ENCODE measurements at places on chromosomes 2 and 18. TPM values are rescaled to one million over a fixed set of nuclear protein-coding genes. Genes with fewer than 3 reads are reported as not detected.

GRCh38 chr2:96241900-96242611 is 23.7 kb downstream of the TMEM127 start:
- H3K27ac ChIP-seq: no peak overlapping the region
- H3K27me3 ChIP-seq: no peaks in the 10 kb centered on the region
- peaks cover 8% of the 10 kb centered on the region for H3K4me1 ChIP-seq
- no peak overlapping the region for H3K4me3 ChIP-seq

- H3K27ac ChIP-seq: no peak overlapping the region
- H3K36me3 ChIP-seq: peaks cover 4% of the 10 kb centered on the region
- H3K27me3 ChIP-seq: no peaks in the 10 kb centered on the region
- H3K4me3 ChIP-seq: peak overlapping the region; percentile 99
- H3K4me1 ChIP-seq: peaks cover 30% of the 10 kb centered on the region
- no peak for DNase-seq
Observed at GRCh38 chr2:71330585-71331330, 824 bp upstream of the ZNF638 start.

GRCh38 chr2:168814939-168815907 is 12.8 kb downstream of the NOSTRIN start:
- DNase-seq: no peak
- peaks cover 20% of the 10 kb centered on the region for H3K4me1 ChIP-seq
- no peak overlapping the region for H3K4me3 ChIP-seq
- H3K36me3 ChIP-seq: no peaks in the 10 kb centered on the region
- H3K27me3 ChIP-seq: no peaks in the 10 kb centered on the region
- no peak overlapping the region for H3K27ac ChIP-seq

GRCh38 chr2:143420313-143420712 is 291.1 kb downstream of the ARHGAP15 start:
- no peaks in the 10 kb centered on the region for H3K4me1 ChIP-seq
- no peak for DNase-seq
- no peak overlapping the region for H3K27ac ChIP-seq
- no peak overlapping the region for H3K4me3 ChIP-seq

GRCh38 chr18:33459612-33460011 is 19.1 kb upstream of the CCDC178 start:
- H3K27ac ChIP-seq: no peak overlapping the region
- DNase-seq: no peak
- H3K36me3 ChIP-seq: no peaks in the 10 kb centered on the region
- H3K4me1 ChIP-seq: no peaks in the 10 kb centered on the region
- no peak overlapping the region for H3K4me3 ChIP-seq

DNA sequence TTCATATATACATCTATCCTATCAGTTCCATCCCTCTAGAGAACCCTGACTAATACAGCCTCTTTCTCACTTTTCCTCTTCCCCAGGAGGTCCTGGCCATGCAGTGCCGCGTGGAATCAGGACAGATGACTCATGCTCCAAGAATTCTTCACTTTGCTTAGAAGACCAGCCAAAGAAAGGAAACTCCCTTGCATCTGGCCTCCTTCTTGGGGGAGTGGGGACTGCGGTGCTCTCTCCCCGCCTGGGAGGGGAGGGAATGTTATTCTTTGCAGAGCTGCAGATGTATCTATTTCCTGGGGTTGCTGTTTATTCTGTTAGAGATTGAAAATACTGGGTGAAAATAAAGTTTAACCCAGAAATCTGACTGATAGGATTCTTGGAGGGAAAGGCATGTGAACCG is 111.5 kb upstream of the SH3BP4 start:
- no peaks in the 10 kb centered on the region for H3K27me3 ChIP-seq
- peak; percentile 20 for DNase-seq
- no peaks in the 10 kb centered on the region for H3K36me3 ChIP-seq
- no peak overlapping the region for H3K4me3 ChIP-seq
- no peak overlapping the region for H3K27ac ChIP-seq
- H3K4me1 ChIP-seq: peaks cover 22% of the 10 kb centered on the region

- peaks cover 2% of the 10 kb centered on the region for H3K27me3 ChIP-seq
- DNase-seq: no peak
- H3K27ac ChIP-seq: no peak overlapping the region
- no peak overlapping the region for H3K4me3 ChIP-seq
- no peaks in the 10 kb centered on the region for H3K4me1 ChIP-seq
- H3K36me3 ChIP-seq: peaks cover 6% of the 10 kb centered on the region
Observed at GRCh38 chr2:80111185-80111584, 193.4 kb downstream of the LRRTM1 start.

DNA sequence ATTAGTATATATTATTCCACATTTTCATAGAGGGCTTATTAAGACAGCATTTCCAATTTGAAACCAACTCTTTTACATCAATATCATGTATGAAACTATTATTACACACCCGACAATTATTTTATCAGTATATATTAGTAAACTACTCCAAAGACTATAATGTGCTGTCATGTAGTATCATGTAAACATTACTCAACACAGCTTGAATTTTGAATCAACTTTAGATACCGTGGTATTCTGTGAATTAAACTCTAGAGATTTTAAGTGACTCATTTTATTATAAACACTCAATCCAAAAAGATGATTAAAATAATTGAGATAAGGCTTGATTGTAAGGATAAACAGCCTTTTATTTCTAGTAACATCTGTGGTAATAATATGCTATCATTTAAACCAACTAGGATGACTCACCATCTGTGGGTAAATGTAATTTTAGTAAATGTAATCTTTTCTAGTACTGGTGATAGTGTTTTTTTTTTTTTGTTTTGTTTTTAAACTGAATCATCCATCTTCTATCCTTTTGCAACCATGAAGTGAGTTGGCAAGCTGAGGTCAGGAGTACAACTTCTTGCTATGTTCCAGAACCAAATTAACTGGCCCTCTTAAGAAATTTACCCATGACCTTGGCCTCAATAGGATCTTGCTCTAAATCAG is 144.3 kb upstream of the SMAD7 start:
- H3K4me1 ChIP-seq: no peaks in the 10 kb centered on the region
- DNase-seq: no peak
- H3K4me3 ChIP-seq: no peak overlapping the region
- H3K27me3 ChIP-seq: no peaks in the 10 kb centered on the region

DNA sequence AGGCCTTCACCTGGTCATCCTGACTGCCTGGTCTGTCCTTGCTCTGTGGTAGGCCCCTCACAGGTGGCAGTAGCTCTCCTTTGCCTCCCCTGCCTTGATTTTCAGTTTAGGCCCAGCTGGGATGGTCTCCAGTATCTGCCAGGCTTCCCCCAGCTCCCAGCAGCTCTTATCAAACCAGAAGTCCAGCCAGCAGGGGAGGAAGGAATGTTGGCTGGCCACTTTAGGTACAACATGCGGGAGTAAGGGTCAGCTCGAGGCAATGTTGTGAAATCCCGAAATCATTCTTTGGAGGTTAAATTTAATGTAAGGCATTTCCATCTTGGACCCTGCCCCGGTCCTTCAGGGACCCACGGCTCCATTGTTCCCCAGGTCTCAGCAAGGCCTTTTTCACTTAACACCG is 16.8 kb downstream of the ATP6V1C2 start:
- DNase-seq: no peak
- H3K4me3 ChIP-seq: no peak overlapping the region
- H3K27ac ChIP-seq: no peak overlapping the region
- H3K4me1 ChIP-seq: peaks cover 3% of the 10 kb centered on the region

- H3K27me3 ChIP-seq: no peaks in the 10 kb centered on the region
- peaks cover 34% of the 10 kb centered on the region for H3K4me1 ChIP-seq
- no peak overlapping the region for H3K4me3 ChIP-seq
- H3K27ac ChIP-seq: no peak overlapping the region
- no peaks in the 10 kb centered on the region for H3K36me3 ChIP-seq
- no peak for DNase-seq
Observed at GRCh38 chr2:190794377-190794776, 86.2 kb upstream of the GLS start.

GRCh38 chr2:31950946-31951562 is 59.8 kb downstream of the MEMO1 start:
- H3K4me3 ChIP-seq: no peak overlapping the region
- no peak overlapping the region for H3K27ac ChIP-seq
- no peak for DNase-seq
- no peaks in the 10 kb centered on the region for H3K27me3 ChIP-seq
- H3K36me3 ChIP-seq: no peaks in the 10 kb centered on the region

DNA sequence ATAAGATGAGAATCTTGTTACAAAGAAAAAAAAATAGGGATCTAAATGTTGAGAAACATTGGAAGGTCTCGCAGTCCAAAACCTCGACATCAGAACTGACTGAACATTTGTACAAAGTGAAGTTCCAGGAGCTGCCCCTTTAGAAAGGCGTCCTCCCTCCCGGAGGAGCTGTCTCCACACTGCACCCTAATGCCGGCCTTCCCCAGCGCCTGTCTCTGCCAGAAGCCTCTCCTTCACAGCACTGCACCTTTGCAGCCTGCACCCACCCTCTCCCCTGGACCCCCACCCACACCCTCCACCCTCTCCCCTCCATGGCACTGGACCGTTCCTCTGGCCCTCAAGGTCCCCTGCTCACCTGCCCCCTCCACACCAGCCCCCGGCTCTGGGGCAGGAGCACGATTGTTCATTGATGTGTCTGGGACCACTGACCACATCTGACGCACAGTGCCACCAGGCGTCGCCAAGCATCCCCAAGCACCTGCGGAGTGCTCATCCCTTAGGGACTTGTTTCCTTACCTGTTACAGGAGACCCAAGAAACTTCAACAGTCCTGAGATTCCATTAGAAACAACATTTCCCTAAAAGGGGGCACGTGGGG is 90.3 kb upstream of the SNTG2 start:
- H3K4me1 ChIP-seq: peaks cover 28% of the 10 kb centered on the region
- no peak overlapping the region for H3K27ac ChIP-seq
- H3K36me3 ChIP-seq: no peaks in the 10 kb centered on the region
- DNase-seq: peak; percentile 39
- peaks cover 25% of the 10 kb centered on the region for H3K27me3 ChIP-seq

DNA sequence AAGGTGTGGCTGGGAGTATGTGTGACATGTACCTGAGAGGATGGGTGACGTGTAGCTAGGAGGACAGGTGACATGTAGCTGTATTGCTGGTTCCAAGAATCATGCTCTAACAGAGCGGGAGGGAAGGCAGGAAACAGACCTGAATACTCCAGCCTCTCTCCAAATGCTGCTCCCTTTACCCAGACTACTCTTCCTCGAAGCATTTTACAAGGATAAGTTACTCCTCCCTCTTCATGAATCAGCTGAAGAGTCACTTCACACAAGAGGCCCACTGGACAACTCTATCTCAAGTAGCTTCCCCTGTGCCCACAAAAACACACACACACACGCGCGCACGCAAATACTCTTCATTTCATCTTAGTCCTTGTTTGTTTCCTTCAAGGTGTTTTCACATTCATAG is 52.6 kb upstream of the KIDINS220 start:
- peaks cover 54% of the 10 kb centered on the region for H3K4me1 ChIP-seq
- peak overlapping the region; percentile 78 for H3K27ac ChIP-seq
- no peaks in the 10 kb centered on the region for H3K27me3 ChIP-seq
- H3K4me3 ChIP-seq: no peak overlapping the region

The DSEL gene
- 30.1 TPM for total RNA-seq

The FZD7 gene
- total RNA-seq: 153 TPM

The KCTD1 gene
- total RNA-seq: 18.7 TPM

The EMILIN1 gene
- 3.5 TPM for total RNA-seq

The PDE11A gene
- total RNA-seq: 0.53 TPM

The AKAIN1 gene
- not detected for total RNA-seq

The NT5DC4 gene
- not detected for total RNA-seq

The GAL3ST2 gene
- 0.73 TPM for total RNA-seq

The RAB17 gene
- total RNA-seq: 140 TPM

The MBD5 gene
- 31.4 TPM for total RNA-seq

The FOXD4L1 gene
- total RNA-seq: 0.09 TPM

The CYP27A1 gene
- 9.3 TPM for total RNA-seq

All from WTC11 (cell line).